ENCODE measurements at places on chromosomes 11 and 22. TPM values are rescaled to one million over a fixed set of nuclear protein-coding genes. Genes with fewer than 3 reads are reported as not detected.
A peak's percentile ranks its signal among the peaks of the same experiment; 100 is the strongest.

GRCh38 chr11:114614127-114614720 is 18.6 kb upstream of the NXPE4 start:
- no peaks in the 10 kb centered on the region for H3K4me1 ChIP-seq
- DNase-seq, result no peak
- H3K27me3 ChIP-seq, result no peaks in the 10 kb centered on the region
- no peak overlapping the region for H3K4me3 ChIP-seq
- H3K27ac ChIP-seq, result no peak overlapping the region

- no peaks in the 10 kb centered on the region for H3K36me3 ChIP-seq
- peak overlapping the region; percentile 58 for H3K27ac ChIP-seq
- peaks cover 9% of the 10 kb centered on the region for H3K4me1 ChIP-seq
- DNase-seq, result no peak
- H3K27me3 ChIP-seq, result no peaks in the 10 kb centered on the region
Observed at GRCh38 chr11:130645164-130645842, 196.9 kb downstream of the ADAMTS15 start.

Gene TEX12
- total RNA-seq, result 0.17 TPM

GRCh38 chr11:12125609-12126149 is 15.3 kb downstream of the MICAL2 start:
- peaks cover 5% of the 10 kb centered on the region for H3K36me3 ChIP-seq
- DNase-seq, result peak; percentile 64
- H3K27ac ChIP-seq, result peak overlapping the region; percentile 49
- H3K4me1 ChIP-seq, result peaks cover 39% of the 10 kb centered on the region

Gene OR6A2
- total RNA-seq, result under 0.01 TPM

Gene CDHR5
- not detected for total RNA-seq

GRCh38 chr11:118998388-118998717 is 415 bp downstream of the CENATAC start:
- peak overlapping the region; percentile 73 for H3K4me3 ChIP-seq
- H3K27ac ChIP-seq, result peak overlapping the region; percentile 87
- H3K27me3 ChIP-seq, result no peaks in the 10 kb centered on the region
- peaks cover 3% of the 10 kb centered on the region for H3K36me3 ChIP-seq
- H3K4me1 ChIP-seq, result no peaks in the 10 kb centered on the region

Gene SLC22A12
- not detected for total RNA-seq

Gene MMP27
- total RNA-seq, result 0.17 TPM

DNA sequence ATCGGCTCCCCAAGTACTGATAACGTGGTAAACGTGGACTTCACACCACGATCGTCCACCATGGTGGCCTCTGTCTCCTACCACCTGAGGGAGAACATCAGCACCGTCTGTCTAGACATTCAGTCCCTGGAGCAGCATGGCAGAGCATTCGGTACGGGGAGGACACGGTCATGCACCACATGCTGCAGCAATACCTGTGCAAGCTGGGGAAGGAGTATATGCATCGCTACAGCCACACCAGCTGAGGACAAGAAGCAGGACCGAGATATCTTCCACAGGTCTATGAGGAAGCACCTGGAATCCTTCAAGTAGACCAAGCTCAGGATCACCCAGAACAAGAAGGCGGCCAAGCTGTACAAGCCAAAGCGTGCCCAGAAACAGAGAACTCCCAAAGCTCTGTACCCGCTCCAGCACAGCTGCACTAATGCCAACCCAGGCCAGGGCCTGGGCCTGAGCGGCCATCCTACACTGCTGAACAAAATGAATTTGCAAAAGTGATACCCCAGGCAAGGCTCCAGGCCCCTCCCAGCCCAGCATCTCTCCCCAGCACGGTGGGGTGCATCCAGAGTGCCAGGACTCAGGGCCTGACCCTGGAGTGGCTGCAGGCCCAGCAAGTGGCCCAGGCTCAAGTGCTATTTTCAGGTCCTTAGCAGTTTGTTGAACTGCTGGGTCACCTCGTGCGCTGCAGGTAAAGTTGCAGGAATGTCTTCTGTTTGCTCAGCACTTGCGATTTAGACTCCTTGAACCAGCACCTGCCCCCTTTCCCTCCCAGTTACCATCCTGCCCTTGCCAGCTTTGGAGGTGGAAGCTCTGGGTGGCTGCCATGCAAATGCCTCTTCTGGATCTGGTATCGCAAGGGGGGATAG is 119.3 kb upstream of the SERPIND1 start:
- DNase-seq, result no peak
- H3K27me3 ChIP-seq, result no peaks in the 10 kb centered on the region
- H3K4me1 ChIP-seq, result no peaks in the 10 kb centered on the region
- H3K36me3 ChIP-seq, result no peaks in the 10 kb centered on the region
- no peak overlapping the region for H3K4me3 ChIP-seq

- H3K27me3 ChIP-seq, result no peaks in the 10 kb centered on the region
- no peaks in the 10 kb centered on the region for H3K4me1 ChIP-seq
- no peak for DNase-seq
- H3K36me3 ChIP-seq, result no peaks in the 10 kb centered on the region
- H3K27ac ChIP-seq, result no peak overlapping the region
Observed at GRCh38 chr11:8221917-8222495, 41.7 kb downstream of the LMO1 start.

Gene TMEM121B
- under 0.01 TPM for total RNA-seq

Gene COA4
- 64.7 TPM for total RNA-seq

- H3K4me1 ChIP-seq, result no peaks in the 10 kb centered on the region
- no peak overlapping the region for H3K27ac ChIP-seq
- no peak overlapping the region for H3K4me3 ChIP-seq
- H3K36me3 ChIP-seq, result no peaks in the 10 kb centered on the region
Observed at GRCh38 chr11:84214557-84214956, 928.4 kb upstream of the CCDC90B start.

- no peaks in the 10 kb centered on the region for H3K36me3 ChIP-seq
- H3K4me1 ChIP-seq, result peaks cover 5% of the 10 kb centered on the region
- peak; percentile 86 for DNase-seq
- no peak overlapping the region for H3K4me3 ChIP-seq
- no peaks in the 10 kb centered on the region for H3K27me3 ChIP-seq
Observed at GRCh38 chr11:6576471-6577373, 26.7 kb downstream of the RRP8 start.

Gene MYBPC3
- total RNA-seq, result not detected

GRCh38 chr22:37804881-37805809 is 2.6 kb upstream of the GCAT start:
- H3K36me3 ChIP-seq, result no peaks in the 10 kb centered on the region
- peak overlapping the region; percentile 84 for H3K4me3 ChIP-seq
- peak; percentile 85 for DNase-seq
- H3K27me3 ChIP-seq, result no peaks in the 10 kb centered on the region
- H3K4me1 ChIP-seq, result peaks cover 12% of the 10 kb centered on the region

Gene C11orf16
- total RNA-seq, result not detected

GRCh38 chr22:20167643-20168322 is 16.9 kb upstream of the CCDC188 start:
- H3K27ac ChIP-seq, result no peak overlapping the region
- no peak overlapping the region for H3K4me3 ChIP-seq
- H3K36me3 ChIP-seq, result no peaks in the 10 kb centered on the region

- no peak overlapping the region for H3K4me3 ChIP-seq
- no peak for DNase-seq
- H3K36me3 ChIP-seq, result no peaks in the 10 kb centered on the region
- no peaks in the 10 kb centered on the region for H3K4me1 ChIP-seq
Observed at GRCh38 chr22:50045211-50046018, 12.7 kb downstream of the TTLL8 start.

Gene TUBA8
- total RNA-seq, result 0.51 TPM
